ENCODE measurements at places on chromosomes 2 and 18. TPM values are rescaled to one million over a fixed set of nuclear protein-coding genes. Genes with fewer than 3 reads are reported as not detected.

The RAB17 gene
- 31.9 TPM for total RNA-seq

The SOWAHC gene
- total RNA-seq = 2.9 TPM

The MAP3K19 gene
- total RNA-seq = not detected

- DNase-seq = no peak
These were observed 456.0 kb upstream of the ZEB2 start for GRCh38 chr2:144975881-144976280.

DNA sequence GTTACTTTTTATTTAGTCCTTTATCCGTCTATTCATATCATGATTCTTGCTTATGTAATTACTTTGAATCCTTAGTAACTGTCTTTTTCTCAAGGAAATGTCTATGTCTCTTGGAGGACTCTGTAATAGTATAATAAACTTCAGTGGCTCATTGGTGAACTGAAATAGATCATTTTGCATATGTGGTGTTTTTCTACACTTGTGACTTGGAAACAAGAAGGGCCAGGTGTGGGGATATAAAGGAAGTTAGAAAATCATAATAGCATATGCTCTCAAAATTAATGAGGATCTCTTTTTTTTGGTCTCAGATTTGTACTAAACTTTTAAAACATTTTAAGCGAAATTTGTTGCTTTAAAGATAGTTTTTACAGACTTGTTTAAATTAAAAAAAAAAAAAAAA, 453.0 kb upstream of the CDH20 start:
- DNase-seq = no peak

Data from pancreas (tissue), 10 donors.